ENCODE measurements at places on chromosomes 1 and 21.

- no peak for DNase-seq
These were observed 6.9 kb upstream of the PRKAA2 start for GRCh38 chr1:56638248-56638647.

GRCh38 chr1:174008979-174009378 lies 13.2 kb downstream of the RC3H1 start:
- DNase-seq: no peak

DNA sequence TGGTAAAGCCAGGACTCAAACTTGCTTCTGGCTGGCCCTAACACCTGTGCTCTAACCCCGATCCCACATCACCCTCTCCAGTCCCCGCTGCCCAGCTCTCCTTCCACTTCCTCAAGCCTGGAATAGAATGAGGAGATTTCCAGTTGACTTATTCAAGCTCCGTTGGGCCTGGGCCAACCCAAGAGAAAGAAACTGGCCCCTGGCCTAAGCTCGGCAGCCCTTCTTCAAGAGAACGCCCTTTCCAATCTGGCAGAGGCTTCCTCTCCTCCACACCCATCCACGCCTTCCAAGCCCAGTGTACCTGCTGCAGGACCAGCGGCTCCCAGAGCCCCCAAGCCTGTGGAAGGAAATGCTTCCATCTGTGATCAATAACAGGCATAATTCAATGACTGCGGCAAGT lies 51.9 kb downstream of the LRRN2 start:
- DNase-seq: no peak

DNA sequence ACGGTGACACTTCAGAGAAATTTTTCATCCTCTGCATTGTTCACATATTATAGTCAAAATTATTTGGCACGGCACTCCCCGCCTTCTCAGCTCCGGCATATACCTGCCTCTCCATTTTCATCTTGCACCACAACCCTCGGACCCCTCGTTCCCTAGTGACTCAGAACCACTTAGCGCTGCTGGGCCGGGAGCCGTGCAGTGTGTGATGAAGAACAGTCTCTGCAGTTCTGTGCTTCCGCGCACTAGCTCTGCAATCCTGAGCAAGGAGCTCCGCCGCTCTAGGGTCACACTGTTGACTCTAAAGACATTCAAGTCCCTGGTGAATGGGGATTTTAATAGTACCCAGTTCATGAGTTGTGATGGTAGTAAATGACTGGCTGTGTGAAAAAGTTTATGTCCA lies 221.2 kb downstream of the SLC35F3 start:
- DNase-seq: no peak

- no peak for DNase-seq
These were observed 21.5 kb downstream of the WLS start for GRCh38 chr1:68210829-68211228.

DNA sequence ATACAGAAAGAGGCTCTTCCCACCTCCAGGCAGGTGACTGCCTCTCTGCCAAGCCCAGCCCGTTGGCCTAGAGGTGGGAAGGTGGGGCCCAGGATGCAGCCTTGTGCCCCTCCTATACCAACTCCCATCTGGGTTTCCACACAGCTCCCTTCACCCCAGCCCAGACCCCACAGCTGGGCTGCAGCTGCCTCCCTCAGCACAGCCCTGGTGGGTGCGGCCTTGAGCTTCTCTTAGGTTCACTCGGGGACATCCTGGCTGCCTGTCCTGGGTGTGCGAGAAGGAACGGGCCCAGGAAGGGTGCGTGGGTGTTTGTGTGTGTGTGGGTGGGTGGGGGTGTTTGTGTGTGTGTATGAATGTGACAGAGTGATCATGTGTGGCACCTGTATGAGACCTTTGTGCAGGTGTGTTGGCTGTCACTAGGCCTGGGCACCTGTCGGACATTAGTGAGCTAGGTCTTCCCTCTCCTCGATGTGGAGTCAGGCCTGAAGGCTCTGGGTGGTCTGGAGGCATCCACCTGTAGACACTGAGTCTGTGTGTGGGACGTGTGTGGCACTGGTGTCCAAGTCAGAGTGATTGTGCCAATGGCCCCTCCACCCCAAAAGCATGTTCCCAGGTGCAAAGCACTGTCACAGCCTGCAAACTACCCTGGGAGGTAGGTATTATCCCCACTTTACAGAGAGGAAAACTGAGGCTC lies 30.7 kb downstream of the FOXO6 start:
- no peak for DNase-seq

DNA sequence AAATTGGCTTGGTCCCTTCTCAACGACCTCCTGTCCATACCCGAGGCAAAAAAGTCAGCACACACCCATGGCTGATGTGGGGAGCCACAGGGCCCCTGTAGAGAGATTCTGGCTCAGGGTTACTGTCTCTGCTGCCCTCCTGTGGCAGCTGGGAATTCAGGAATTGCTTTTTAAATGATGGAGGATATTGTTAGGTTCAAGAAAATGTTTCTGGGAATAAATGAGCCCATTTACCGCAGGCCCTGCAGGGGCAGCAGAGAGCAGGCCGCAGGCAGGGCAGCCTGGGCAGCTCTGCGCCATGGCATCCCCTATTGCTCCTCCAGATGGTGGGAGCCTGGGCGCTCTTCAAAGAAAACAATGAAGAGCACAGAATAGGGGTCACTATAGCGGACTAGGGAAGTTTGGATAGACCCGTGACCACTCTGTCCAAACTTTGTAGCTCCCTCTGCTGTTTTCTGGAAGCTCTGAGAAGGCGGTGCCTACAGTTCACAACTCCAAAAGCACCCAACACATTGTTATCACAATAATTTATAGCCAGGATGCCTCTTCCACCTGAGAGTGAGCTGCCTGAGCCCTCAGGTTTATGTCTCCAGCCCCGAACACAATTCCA lies 201.1 kb downstream of the BACH1 start:
- DNase-seq: no peak

- DNase-seq: no peak
These were observed 5.8 kb upstream of the TGFB2 start for GRCh38 chr1:218339267-218339831.

DNA sequence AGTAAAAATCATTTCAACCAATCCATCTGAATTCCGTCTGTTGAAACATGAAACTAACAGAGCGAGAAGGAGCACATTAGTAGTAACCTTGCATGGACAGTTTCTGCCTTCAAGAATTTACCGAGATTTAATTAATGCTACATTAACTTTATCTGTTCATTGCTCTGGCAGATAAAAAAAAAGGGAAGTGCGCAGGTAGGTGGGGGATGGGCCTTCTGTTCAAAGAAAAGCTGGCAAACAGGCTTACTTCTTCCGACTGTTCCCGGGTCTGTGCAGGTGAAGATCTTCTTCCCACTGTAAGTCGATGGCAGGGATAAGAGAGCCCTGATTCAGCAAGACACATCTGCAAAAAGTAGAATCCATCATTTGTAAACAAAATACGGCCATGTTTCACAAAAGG lies 172.6 kb upstream of the DMRTA2 start:
- DNase-seq: no peak

DNA sequence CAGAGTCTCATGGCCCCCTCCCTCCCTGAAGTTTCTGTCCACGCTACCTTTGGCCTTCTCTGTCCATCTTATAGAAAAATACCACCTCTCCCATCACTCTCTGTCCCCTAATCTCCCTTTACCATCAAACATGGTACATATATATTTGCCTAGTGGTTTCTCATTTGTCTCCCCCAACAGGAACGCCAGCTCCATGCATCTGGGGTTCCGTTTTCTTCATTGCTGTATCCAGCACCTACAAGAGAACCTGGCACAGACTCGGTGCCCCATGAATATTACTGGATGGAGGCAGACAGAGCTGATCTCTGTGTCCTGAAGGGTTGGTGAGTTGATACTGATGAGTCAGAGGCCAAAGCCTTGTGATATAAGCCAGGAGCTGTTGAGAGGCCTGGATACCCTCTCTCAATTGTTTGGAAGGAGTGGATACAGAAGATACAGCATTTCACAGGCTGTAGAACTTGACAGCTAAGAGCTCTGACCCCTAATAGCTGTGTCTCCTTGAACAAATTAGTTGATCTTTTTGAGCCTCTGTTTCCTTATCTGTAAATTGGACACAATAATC lies 21.9 kb downstream of the HEYL start:
- DNase-seq: no peak

DNA sequence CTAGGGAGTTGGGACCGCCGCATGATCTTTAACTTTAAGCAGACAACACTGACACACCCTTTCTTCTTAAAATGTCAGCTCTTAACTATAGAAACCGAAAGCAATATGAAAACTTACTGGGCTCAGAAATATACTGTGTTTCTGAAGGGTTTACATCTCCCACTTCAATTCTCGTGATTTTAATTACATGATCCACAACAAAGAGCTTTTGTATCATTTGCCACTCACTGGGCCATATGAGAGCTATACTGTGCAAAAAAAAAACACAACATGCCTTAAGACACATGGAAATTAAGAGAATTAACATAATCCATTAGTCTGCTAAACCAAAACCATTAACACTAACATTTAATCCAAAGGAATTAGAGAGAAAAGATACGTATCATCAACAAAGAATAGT lies 35.0 kb upstream of the RAP1GAP start:
- DNase-seq: no peak

- no peak for DNase-seq
These were observed 29.4 kb upstream of the TMPRSS2 start for GRCh38 chr21:41537356-41537755.

- DNase-seq: no peak
These were observed 66.8 kb upstream of the BCL10 start for GRCh38 chr1:85343213-85343611.

Data from stimulated activated CD4-positive, alpha-beta T cell treated with anti-CD3 and anti-CD28 coated beads, Interleukin-1b, Interleukin-23, amount 100 ng/mL, for 1 hour (primary cell).